Head of caudate nucleus (tissue), 42 donors: ENCODE measurements at places on chromosomes 12 and 14.
A peak's percentile ranks its signal among the peaks of the same experiment; 100 is the strongest.

DNA sequence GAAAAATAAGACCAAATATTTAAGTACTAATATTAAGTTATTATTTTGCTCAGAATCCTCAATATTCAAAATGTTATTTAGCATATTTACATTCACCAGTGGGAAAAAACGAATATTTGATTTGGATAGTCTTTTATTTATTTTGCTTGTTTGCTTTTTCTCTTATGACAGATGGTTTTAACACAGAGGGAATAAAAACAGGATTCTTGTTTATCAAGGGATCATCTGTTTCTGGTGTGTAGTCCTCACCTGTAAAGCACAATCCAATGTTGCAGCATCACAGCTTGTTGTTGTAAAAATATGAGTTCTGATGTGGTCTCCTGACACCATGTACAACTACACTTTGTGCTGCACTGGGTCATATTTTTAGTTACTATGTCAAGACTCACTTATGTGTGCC, 103.9 kb downstream of the AVPR1A start:
- DNase-seq = no peak

- DNase-seq = peak; percentile 47
Observed at GRCh38 chr12:29317556-29318363, 63.2 kb downstream of the ERGIC2 start.

GRCh38 chr12:75917715-75918114, 113.9 kb downstream of the PHLDA1 start:
- DNase-seq = no peak

DNA sequence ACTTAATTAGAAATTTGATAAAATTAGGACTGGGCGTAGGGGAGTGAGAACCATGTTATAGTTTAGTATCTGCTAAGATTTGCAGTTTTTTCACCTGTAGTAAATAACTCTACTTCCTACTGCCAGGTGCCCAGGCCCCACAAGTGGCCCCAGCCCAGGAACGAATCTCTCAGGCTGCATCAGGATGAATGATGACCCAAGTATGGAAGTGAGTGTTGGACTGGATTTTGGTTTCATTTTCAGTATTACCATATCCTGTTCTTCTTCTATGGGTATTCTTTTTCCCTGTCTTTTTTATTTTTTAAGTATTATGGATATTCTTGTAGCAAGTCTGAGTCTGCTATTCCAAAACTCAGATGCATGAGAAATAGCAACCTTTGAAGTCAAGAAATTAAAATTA, 120.3 kb upstream of the BCAT1 start:
- DNase-seq = no peak

DNA sequence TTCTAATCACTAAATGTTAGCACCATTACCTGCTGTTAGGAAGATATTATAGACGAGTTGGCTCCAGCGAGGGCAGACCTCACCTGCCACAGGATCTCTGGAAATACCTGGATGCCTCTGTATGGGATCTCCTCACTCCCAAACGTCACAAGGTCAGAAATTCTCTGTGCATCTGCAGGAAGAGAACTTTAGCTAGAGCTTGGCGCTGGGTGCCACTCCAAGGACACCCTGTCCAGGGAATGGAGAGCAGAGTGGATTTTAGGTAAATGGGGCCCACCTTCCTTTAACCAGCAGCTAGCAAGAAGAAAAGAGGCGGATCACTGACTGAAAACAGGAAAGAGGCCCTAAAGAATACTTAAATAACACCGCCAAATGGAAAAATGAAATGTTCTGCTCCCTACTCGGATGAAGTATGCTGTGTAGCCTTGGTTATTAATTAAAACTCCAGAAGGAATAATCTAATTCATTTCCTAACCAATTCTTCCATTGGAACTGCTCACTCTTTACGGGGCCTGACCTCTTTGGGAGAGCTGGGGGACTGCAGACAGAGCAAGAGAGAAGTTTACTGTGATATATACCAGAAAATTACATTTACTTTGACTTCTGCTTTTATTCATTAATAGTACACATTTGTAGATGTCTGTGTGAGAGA, 4.2 kb upstream of the FOXG1 start:
- DNase-seq = no peak

- DNase-seq = no peak
Observed at GRCh38 chr14:104894331-104895206, 29.5 kb downstream of the CEP170B start.

GRCh38 chr12:2967651-2968050, 8.5 kb downstream of the TEAD4 start:
- DNase-seq = no peak

- no peak for DNase-seq
Observed at GRCh38 chr12:6535960-6536847, 1.9 kb downstream of the GAPDH start.

DNA sequence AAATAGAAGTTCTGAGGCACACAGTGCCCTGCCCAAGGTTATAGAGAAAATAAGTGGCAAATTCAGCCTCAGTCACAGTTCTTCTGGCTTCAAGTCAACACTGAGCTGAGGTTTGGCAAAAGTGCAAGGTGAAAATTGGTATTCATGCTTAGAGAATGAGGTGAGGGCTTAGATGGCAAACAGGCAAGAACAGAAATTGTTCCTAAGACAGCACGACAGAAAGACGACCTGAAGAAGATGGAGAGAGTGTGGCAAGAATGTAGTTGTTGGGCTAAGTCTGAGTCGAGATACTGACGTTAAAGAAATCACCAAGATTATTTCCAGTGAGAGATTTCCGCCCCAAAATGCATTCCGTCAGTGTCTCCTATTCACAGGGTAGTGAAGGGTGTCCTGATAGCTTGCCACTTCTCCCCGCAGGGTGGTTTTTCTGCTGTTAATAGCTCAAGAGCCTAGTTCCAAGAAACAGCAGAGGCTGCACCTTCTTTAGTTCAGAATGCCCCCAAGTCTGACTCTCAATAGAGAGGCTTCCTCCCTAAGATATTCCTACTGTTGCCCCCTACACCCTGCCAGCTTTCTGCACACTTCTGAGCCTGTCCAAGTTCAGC, 260.8 kb upstream of the AMIGO2 start:
- DNase-seq = no peak

GRCh38 chr12:124963211-124963610, 25.7 kb downstream of the DHX37 start:
- DNase-seq = no peak

GRCh38 chr14:68939893-68940613, 39.0 kb downstream of the ACTN1 start:
- no peak for DNase-seq

DNA sequence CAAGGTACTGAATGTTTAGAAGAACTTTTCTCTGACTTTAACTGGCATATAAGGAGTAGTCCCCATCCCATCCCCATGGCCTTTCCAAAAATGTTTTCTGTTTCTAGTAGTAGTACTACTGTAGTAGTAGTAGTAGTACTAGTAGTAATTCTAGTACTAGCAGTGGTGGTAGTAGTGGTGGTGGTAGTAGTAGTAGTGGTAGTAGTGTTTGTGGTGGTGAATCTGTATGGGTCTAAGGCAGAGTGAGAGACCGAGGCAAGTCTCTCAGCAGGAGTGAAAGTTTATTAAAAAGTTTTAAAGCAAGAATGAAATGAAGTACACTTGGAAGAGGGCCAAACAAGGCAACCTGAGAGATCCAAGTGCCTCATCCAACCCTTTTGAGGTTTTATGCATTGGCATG, 58.6 kb downstream of the FOXN4 start:
- DNase-seq = no peak

DNA sequence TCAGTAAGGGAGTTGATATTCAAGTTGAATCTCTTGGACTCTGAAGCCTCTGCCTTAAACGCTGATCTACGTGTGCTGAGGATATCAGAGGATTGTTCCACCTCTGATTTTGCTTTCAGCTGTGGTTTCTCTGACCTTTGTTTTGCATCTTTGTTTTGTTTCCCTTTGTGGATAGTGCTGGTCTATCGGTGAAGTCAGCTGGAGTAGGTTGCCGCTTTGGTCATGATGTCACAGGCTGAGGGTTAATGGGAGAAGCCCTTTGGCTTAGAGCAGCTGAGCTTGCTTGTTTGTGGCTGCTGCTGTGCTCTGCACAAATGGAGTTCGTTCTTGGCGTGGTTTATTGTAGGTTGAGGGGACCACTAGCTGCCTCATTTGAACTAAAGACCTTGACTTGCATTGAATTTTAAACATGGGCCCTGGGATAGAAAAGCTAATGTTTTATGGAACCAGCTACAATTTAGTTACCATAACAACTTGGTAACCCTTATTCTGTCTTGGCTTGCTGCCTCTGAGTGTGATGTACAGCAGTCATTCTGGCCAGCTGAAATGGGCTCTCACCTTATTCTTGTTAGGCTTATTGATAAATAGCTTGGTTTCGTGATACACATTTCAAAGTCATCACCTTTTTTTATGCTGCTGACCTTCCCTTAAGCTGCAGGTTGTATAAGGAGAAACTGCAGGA, 284.5 kb upstream of the E2F7 start:
- no peak for DNase-seq

GRCh38 chr12:72723732-72724131, 451.6 kb downstream of the TRHDE start:
- no peak for DNase-seq

DNA sequence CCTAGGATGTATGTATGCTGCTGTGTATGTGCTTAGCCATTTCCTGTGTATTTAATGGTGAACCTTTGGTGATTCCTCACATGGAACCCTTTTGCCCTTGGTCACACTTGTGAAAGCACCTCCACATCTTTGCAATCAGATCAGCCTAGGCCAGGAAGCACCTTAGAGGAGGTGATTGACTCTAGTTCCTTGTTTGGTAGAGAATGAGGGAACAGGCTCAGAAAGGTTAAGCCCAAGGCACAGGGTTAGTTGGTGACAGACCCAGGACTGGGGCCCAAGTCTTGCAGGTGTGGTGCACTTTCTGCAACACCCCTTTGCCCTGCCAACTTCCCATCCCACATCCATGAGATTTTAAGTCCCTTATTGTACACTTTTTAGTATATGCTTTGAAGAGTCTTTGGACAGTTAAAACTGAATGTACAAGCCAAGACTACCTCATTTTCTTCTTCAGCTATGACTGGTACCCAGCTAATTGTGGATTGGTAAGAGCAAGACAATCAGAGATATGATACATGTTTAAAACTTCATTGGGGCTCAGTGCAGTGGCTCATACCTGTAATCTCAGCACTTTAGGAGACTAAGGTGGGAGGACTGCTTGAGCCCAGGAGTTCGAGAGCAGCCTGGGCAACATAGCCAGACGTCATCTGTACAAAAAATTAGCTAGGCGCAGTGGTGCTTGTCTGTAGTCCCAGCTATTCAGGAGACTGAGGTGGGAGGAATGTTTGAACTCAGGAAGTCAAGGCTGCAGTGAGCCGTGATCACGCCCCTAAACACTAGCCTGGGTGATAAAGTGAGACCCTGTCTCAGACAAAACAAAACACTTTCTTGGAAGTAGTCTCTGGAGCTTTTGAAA, 71.1 kb downstream of the RASSF3 start:
- DNase-seq = no peak

DNA sequence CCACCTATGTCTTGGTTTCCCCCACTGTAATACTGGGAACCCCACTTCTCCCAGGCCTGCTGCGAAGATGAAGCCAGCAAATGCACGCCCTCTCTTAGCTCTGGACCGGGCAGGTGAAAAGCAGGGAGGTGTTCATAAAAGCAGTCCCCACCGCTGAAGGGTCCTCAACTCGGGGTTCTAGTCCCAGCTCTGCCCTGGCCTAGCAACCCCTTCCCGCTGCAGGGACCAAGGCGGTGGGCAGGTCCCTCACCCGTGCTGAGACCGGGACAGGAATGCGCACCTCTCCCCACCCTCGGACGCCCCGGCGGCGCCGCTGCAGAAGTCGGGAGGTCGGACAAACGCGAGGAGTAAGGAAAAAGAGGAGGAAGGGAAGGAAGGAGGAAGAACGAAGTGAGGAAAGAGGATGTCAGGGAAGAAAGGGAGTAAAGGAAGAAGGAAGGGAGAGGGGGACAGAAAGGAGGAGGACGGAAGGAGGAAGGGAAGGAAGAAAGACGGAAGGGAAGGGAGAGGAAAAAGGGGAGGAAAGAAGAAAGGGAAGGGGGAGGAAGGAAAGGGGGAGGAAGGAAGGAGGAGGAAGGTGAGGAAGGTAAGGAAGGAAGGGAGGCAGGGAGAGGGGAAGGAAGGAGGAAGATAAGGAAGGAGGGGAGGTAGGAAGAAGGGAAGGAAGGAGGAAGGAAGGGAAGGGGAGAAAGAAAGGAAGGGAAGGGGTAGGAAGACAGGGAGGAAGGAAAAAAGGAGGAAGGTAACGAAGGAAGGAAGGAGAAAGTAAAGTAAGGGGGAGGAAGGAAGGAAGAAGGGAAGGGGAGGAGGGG, 701 bp downstream of the SPRING1 start:
- DNase-seq = no peak

DNA sequence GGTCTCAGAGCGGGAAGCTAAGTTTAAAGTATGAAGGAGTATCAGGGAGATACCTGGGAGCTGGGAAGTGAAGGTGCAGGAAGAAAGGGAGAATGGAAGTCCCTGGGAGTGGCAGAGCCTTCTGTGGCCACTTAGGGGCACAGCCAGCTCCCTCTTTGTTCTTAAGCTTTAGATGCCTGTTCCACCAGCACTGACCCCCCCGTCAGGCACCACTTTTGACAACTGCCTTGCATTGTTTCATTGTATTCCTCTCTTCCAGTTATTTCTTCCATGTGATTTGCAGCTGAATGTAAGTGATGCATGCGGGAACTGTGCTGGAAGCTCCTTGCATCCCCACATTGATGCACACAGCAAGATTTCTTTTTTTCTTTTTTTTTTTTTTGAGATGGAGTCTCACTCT, 2.6 kb downstream of the GALNT16 start:
- DNase-seq = no peak

- no peak for DNase-seq
Observed at GRCh38 chr14:52596320-52596719, 43.7 kb downstream of the GPR137C start.

- no peak for DNase-seq
Observed at GRCh38 chr12:111578276-111578970, 20.7 kb downstream of the ATXN2 start.

GRCh38 chr12:75823475-75823874, 208.1 kb downstream of the PHLDA1 start:
- no peak for DNase-seq

DNA sequence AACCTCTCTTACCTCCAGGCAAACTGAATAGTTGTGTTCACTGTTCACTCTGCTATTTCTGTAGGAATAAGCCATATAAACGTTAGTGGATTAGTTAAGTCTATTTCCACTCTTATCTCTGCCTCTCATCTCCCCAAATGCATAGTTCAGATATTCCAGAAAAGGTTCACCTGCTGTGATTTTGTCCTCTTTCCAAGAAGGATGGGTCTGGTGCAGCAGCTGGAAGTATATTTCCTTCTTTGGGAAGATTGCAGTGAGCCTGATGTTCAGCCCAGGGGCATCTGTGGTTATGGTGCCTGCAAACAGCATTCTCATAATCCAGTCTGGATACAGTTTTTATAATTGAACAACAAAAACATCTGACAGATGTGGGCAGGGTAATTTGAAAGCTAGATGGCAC, 97.7 kb downstream of the TPH2 start:
- no peak for DNase-seq
